Suppressor macrophage treated with lipopolysaccharide for 4 hours (primary cell): ENCODE measurements at places on chromosomes 6 and 20.
A peak's percentile ranks its signal among the peaks of the same experiment; 100 is the strongest.

DNA sequence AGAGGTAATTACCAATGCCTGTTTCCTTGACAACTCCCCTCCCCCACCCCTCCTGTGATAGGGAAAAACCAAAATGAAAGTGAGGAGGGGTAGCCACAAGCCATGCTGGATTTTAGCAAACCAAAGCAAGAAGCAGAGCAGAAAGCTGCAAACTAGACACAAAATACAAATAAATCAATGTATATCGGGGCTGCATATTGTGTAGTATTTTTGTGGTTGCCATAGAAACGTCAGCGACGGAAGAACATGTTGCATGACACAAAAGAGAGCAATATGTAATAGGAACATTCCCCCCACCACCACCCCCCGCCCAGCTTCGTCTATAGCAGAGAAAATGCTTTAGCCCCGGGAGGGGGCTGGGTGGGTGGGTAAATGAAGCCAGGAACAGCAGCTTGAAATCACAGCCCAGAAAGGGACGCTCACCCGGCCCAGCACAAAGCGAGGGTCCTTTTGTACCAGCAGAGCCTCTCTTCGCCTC, 548 bp downstream of the AGPAT4 start:
- peak; percentile 44 for DNase-seq

DNA sequence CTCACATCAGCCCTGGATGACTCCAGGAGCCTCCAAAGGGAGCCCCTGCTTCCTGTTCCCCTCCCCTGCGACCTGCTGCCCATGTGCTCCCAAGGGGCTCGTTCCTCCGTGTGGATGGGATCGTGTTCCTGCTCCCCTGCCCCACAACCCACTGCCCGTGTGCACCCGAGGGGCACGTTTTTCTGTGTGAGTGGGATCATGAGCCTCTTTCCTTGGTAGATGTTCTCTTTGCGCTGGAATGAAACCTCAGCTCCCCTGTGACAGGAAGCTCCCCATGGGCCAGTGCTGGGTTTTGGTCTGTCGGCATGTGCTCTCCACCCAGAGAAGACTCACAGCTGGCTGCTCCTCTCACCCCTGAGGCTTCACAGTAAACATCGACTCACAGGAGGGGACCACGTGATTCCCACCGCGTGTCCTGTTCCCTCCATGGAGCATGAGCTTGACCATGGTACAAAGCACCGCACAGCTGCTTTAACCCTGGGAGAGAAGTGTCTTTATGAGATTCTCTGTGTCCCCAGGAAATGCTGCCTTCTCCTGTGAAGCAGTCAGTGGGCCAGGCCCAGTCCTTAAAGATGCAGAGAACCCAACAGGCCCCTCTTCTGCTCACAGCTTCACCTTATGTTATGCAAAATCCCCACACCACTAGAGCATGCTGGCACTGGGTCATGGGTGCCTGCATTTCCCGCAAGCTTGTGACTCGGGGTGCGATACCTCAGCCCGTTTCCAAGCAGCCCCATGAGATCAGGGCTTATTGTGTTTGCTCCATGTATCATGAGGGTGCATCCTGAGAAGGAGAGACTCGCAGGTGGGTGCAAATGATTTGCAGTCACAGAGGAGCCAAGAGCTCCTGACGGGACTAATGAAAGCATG, 215.1 kb downstream of the ERMARD start:
- DNase-seq: no peak

GRCh38 chr6:66161546-66162108, 454.6 kb upstream of the EYS start:
- no peak for DNase-seq

- DNase-seq: peak; percentile 33
Observed at GRCh38 chr6:115896538-115897129, 164.1 kb downstream of the FRK start.

GRCh38 chr6:63813566-63814120, 178.0 kb downstream of the PHF3 start:
- DNase-seq: no peak

GRCh38 chr6:160355001-160355400, 6.8 kb downstream of the SLC22A3 start:
- DNase-seq: no peak

DNA sequence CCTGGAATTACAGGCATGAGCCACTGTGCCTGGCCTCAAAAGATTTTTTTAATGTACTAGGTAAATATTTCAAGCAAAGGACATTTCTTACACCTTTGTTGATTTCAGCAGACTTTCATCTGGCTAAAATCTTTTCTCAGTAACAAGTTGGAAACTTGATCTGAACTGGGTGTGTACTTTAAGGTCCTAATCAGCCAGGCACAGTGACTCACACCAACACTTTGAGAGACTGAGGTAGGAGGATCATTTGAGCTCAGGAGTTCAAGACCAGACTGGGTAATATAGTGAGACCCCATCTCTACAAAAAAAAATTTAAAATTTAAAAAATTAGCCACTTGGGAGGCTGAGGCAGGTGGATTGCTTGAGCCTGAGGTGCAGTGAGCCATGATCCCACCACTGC, 7.0 kb upstream of the RALGAPA2 start:
- DNase-seq: no peak

DNA sequence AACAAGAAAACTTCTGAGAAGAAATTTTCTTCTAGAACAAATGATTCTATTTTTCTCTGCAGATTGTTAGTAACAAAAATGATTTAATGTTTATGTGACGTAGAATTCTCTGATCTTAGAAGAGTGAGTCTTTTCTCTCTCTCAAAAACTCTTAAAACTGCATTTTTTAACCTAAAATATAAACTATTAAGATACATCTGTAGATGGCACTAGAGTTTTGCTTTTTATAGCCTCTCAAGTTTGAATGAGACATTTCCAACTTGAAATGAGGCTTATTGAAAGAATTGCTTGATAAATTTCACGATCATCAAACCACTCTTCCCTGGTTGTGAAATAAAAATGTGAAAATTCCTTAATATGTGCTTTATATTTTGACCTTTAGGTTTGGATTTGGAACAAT, 53.8 kb downstream of the PHF3 start:
- no peak for DNase-seq

DNA sequence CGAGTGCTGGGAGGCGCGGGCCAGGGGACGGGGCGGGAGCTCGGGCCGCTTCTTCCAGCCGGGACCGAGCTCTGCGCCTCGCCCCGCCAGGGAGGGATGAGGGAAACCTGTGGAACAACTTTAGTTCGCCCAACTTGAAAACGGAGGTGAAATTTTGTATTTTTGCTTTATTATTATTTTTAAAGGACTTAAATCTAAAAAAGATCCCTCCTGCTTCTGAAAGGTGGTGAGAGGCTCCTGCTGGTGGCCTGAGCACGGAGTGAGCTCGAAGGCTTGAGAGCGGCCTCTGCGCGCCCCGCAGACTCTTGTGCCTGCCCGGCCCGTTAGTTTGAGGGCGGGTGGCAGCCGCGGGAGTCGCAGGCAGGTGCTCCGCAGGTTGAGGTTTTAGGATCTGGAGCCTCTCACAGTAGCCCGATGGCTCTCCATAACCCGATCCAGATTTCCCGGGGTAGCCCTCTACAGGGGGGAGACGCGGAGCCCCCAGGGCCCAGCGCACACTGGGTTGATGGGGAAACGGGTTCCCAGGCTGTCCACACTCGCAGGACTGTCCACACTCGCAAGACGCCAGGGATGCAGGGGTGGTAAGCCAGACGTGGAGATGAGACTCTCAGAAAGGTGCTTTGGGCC, 46.2 kb upstream of the SUPT3H start:
- DNase-seq: peak; percentile 20

- DNase-seq: no peak
Observed at GRCh38 chr6:86558318-86558717, 379.0 kb upstream of the HTR1E start.

DNA sequence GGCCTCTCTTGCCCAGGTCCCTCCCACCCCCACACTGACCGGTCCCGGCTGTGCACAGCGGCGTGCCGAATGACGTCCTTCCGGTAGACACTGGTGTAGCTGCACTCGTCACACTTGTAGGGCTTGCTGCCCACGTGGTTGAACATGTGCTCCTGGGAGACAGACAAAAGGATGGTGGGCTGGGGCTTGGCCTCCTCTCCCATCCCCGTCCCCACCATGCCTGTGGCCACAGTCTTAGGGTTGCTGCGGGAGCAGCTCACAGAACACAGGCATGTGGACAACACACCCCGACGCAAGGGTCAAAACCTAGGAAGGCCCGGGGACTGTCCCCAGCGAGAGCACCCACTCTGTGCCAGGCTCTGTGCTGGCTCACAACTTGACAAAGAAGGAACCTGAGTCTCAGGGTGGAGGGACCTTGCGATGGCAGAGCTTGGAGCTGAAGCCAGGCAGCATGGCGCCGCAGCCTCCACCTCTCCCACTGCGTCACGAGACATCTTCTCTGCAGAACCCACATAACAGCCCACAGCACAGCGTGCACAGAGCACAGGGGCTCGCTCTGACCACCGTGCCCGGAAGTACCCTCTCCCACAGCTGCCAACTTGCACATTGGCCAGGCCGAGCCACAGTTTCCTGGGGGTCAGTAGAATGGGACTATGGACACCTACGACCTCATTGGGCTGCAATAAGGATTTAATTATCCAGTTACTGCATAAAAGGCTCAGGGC, 9.8 kb downstream of the ZNF335 start:
- no peak for DNase-seq

GRCh38 chr20:56391596-56392131, 351 bp downstream of the AURKA start:
- no peak for DNase-seq

DNA sequence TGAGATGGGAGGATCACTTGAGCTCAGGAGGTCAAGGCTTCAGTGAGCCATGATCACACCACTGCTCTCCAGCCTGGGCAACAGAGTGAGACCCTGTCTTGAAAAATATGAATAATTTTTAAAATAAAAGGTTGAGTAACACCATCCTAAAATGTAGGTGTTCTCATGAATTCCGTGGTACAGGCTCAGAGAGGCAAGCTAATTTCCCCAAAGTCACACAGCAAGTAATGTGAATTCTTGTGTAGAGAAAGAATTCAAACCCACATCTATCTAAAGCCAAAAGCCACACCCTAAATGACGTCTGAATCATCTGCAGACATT, 80.5 kb downstream of the ZNF217 start:
- DNase-seq: no peak

DNA sequence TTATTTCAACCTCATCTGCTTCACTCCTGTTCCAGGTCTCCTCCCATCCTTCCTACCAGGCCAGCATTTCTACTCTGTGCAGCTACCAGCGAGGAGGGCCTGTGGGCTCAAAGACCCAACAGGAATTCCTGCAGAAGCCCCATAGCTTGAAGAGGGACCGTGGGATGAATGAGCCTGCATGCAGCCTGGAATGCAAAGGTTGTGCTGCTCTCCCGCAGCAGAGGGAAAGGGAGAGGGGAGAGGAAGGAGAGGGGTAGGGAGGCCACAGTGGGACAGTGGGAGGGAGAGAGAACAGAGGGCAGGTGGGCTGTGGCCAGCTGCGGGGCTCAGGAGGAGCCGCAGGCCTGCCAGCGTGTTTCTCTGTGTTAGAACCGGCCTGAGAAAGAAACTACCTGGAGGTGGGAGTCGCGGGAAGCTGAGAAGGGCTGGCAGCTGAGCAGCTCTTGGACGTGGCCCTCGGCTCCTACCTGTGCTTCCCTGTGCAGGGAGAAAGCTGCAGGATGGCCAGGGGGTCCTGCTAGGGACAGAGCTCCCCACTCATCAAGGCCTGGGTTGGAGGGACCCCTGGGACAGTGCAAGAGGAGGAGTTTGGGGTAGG, 66.1 kb upstream of the MLN start:
- DNase-seq: no peak

- DNase-seq: no peak
Observed at GRCh38 chr6:56567501-56567900, 75.2 kb downstream of the DST start.

GRCh38 chr6:111573892-111574797, 31.5 kb downstream of the TRAF3IP2 start:
- DNase-seq: peak; percentile 65

DNA sequence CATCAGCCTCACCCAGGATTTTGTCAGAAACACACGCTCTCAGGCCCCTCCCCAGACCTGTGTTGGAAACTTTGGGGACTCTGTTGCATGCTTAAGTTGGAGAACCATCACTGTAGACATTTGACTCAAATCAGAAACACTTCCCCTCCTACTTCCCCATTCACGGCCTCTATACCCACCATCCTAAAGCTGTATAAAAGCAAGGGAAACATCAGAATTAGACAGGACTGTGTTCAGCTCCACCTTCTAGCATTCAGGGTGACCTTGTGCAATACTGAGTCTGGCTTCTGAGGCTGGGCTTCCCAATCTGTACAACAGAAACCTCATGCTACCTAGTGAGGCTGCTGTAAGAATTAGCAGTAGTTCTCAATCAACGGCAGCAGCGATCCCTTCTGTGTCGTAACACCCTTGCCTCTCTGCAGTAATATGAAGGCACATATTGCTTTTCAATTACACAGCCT, 252.3 kb downstream of the LY86 start:
- DNase-seq: peak; percentile 77

DNA sequence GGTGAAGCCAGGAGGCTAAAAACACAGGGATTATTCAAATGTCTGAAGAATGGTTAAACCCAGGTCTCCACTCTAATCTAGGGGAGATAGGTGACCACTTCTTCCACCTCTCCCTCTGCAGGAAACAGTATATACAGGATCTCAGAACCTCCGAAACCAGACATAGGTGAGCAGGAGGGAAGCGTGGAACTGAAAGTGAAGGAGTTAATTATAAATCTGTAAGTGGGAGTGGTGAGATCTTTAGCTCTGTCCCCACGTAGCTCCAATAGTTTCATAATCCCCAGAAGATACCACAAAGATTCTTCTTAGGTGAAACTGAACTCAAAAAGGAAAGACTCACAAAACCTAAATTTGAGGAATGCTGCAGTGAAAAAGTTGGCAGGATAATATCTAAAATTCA, 76.8 kb downstream of the THEMIS start:
- DNase-seq: no peak

DNA sequence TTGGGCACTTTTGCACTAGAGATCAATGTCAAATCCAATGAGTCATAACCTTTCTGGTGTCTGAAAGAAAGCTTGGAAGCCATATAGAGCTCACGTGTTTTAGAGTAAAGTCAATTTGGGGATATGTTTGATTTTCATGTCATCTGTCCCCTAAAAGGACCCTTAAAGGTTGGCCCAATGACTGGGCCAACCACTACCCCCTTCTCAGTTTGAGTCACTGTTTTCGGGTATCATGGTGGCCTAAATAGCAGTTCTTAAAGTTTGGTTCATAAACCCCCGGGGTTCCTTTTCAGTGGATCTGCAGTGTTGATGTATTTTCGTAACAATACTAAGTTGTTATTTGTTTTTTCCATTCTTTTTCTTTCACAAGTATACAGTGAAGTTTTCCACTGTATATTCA, 327.6 kb downstream of the PRL start:
- DNase-seq: no peak

- peak; percentile 95 for DNase-seq
Observed at GRCh38 chr6:11207199-11207968, 25.1 kb downstream of the NEDD9 start.
